ENCODE measurements at places on chromosomes 12 and 14.

DNA sequence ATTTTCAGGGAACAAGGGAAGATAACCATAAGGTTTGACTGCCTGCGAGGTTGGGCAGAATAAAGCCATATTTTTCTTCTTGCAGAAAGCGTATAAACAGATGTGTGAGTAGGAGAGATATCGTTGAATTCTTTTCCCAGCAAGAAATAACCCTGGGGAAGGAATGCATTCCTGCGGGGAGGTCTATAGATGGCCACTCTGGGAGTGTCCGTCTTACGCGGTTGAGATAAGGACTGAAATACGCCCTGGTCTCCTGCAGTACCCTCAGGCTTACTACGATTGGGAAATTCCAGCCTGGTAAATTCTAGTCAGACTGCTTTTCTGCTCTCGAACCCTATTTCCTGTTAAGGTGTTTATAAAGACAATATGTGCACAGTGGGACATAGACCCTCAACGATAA is 225.0 kb downstream of the LRIG3 start:
- no peak for DNase-seq

DNA sequence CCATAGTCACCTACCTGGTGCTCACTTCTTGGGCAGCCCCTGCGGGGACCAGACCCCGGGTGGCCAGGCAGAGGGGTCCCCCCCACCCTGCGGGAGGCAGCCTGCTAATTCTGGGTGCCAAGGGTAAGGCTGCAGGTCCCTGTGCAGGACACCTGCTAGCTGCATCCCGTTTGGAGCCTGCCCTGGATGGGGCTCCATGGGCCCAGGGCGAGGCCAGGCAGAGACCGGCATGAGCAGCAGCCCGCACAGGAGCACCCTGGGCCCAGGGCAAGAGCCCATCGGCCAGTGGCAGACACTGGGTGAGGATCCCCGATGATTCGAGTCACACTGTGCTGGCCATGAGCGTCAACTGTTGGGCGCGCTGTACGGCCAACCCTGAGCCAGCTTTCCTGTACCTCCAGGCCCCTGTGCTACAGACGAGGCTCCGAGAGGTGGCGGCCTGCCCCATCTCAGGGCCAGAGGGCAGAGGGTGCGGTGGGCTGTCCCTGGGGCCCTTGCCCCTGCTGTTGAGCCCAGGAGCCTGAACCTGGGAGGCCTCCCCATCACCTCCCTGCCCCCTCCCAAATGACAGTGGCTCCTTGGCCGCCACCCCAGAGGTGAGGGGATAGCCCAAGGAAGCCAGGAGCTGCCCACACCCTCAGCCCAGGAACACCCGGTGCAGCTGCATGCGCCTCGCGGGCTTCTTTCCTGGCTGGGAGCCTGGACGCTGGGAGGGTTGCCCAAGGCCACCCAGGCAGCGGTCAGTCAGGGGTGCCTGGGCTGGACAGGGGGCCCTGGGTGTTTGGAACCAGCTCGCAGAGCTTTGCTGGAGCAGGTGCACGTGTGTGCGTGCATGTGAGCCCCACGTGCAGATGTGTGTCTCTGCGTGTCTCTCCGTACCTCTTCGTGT is 47.7 kb downstream of the CYP46A1 start:
- no peak for DNase-seq

DNA sequence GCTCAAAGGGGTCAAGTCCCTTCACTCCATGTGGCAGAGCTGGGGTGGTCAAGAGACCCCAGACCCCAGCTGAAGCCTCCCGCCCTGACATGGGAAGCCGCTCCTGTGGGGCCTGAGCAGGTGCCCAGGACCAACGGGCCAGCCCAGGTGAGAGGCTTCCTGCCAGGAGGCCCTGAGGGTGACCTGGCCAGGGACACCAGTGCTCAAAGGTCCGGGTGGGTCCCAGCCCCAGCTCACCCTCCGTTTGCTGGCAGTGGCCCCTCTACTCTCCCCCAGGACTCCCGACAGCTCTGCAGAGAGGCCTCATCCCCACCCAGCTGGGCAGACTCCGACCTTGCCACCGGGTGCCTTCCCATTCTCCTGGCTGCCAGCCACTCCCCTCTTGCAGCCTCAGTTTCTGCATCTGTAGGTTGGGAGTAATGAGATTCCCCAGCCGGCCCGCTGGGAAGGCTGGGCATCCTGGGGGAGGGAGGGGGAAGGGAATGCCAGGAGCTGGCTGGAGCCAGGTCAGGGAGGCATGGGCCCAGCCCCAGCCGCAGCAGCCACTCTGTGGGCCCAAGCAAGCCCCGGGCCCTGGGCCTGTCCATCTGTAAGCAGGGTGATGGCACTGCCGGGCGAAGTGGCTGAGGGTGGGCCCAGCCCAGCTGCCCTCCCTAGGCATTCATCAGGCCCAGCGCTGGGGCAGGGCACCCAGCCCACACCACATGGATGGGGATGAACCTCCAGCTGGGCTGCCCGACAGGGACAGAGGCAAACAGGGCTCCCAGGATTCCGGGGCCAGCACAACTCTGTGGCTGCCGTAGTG is 10.3 kb upstream of the INF2 start:
- DNase-seq = no peak

GRCh38 chr12:19010726-19011125 is 118.8 kb upstream of the PLEKHA5 start:
- DNase-seq = no peak

GRCh38 chr14:79337761-79338160 is 873.5 kb downstream of the DIO2 start:
- no peak for DNase-seq

GRCh38 chr12:115960868-115961802 is 316.4 kb downstream of the MED13L start:
- no peak for DNase-seq

GRCh38 chr12:75558287-75558686 is 46.9 kb upstream of the KRR1 start:
- DNase-seq = no peak

DNA sequence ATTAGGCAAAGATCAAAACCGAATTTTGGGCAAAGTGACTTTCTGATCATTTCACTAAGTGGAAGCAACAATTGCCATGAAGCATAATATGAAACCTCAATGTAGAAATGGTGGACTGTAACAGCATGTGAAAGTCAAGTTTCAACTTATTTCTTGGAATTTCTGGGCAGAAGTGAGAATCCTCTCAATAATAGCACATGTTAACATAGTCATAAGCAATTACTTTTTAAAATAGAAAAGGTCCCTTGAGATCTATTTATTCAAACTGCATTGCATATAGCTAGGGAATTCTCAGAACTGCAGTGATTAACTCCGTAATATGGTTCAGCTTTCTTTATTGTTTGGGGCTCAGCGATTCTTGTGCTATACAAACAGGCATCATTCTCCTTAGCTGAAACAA is 136.7 kb upstream of the ATP2B1 start:
- no peak for DNase-seq

- DNase-seq = no peak
Measured at GRCh38 chr14:50037852-50038251, 78.5 kb downstream of the VCPKMT start.

DNA sequence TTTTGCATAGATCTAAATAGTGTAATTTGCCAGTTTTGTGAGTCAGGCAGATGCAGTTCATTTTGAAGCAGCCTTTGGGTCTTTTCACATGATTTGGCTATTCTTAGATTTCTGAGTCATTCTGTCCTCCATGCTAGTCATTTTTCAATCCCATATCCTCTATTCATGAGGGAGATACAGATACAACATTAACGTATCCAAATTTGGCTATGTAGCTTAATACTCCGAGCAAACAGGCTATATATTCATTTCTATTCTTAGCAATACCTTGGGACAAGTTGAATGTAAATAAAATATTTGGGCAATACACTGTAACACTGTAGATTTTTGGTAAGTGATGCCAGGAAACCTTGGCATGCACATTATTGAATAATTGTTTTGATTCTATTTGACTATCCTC is 270.7 kb upstream of the PDE3A start:
- no peak for DNase-seq

DNA sequence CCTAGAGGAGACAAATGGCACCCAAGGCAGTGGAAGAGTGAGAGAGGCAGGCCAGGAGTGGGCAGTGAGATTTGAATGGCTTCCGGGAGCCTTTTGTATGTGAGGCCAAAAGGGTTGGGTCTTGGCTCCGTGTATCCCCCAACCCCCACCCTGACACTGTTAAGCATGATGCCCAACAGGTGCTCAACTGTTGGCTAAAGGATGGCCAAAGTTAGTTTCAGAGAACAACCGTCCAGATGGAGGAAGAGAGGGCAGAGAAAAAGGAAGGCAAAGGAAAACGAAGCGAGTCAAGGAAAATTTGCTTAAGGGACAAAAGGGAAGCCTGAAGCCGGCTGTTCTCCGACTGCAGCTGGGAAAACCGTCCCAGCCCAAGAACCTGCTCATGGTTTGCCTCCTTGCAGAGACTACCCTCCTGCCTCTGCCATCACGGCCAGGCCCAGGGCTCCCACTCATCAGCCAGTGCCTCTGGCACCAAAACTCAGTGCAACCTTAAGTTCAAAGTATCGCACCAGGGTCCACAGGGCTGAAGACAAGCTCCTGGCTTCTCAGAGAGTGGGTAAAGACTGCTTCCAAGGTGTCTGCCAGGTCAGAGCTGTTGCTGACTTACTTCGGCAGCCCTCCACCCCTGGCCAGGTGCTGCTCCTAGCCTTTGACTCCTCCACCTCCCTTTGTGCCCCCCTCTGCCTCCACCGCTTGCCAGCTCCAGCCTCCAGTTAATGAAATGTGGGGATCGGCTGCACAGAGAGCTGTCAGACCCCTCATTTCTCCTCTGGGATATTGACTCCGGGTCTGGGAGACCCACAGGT is 4.2 kb upstream of the C1QL4 start:
- DNase-seq = no peak

- no peak for DNase-seq
Measured at GRCh38 chr14:70879448-70879847, 27.8 kb upstream of the PCNX1 start.

GRCh38 chr12:107379852-107380567 is 286.7 kb upstream of the CRY1 start:
- no peak for DNase-seq

GRCh38 chr14:93707475-93707874 is 80.8 kb downstream of the PRIMA1 start:
- DNase-seq = no peak

DNA sequence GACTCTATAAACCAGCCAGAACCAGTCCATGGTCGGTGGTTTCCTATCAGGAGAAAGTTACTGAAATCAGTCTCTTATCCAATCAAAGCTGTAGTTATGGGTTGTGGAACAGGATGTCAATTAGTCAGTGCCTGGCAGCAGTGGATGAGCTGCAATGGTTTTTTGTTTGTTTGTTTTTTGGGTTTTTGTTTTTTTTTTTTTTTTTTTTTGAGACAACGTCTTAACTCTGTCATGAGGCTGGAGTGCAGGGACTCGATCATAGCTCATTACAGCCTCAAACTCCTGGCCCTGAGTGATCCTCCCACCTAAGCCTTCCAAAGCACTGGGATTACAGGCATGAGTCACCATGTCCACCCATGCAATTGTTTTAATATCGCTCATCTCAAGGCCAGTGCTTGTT is 113.3 kb upstream of the CAND1 start:
- DNase-seq = no peak

GRCh38 chr12:103503546-103504480 is 8.0 kb upstream of the C12orf42 start:
- DNase-seq = peak; percentile 41

GRCh38 chr12:21576431-21576830 is 28.2 kb downstream of the GYS2 start:
- DNase-seq = no peak

DNA sequence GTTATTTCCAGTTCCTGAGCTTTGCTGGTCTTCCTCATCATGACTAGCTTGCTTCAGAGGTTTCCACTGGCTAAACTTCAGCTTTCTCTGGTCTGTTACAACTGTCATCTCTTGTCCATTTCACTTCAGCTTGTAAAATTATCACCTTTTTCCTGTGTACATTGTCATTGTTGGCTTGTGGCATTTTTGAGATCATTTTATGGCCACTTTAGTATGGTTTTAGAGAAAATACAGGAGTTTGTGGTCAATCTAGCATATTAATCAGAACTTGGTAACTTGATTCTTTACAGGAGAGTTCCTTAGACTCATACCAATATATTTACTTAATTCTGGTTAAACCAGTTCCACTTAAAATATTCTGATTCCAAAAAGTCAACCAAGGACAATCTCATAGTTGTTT is 235.9 kb upstream of the KITLG start:
- no peak for DNase-seq

DNA sequence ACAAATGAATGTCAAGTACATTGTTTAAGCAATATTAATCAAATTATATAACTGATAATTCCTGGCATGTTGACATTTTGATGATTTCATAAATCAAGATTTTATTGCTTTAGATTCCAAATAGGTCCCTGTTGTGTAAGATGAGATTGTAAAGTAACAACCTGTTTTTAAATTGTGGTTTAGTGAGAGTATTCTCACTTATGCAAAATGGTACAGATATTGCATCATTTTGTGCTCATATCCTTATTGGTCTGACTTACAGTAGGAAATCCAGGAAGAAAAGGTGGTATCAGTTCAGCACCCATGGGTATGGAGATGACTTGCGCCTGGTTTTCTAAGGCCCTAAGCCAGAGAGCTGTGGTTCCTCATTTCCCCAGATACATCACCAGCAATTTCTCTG is 165.5 kb downstream of the KIF21A start:
- no peak for DNase-seq

- DNase-seq = no peak
Measured at GRCh38 chr12:25793196-25793595, 165.3 kb upstream of the RASSF8 start.

- DNase-seq = no peak
Measured at GRCh38 chr12:84701041-84701440, 211.6 kb downstream of the SLC6A15 start.

DNA sequence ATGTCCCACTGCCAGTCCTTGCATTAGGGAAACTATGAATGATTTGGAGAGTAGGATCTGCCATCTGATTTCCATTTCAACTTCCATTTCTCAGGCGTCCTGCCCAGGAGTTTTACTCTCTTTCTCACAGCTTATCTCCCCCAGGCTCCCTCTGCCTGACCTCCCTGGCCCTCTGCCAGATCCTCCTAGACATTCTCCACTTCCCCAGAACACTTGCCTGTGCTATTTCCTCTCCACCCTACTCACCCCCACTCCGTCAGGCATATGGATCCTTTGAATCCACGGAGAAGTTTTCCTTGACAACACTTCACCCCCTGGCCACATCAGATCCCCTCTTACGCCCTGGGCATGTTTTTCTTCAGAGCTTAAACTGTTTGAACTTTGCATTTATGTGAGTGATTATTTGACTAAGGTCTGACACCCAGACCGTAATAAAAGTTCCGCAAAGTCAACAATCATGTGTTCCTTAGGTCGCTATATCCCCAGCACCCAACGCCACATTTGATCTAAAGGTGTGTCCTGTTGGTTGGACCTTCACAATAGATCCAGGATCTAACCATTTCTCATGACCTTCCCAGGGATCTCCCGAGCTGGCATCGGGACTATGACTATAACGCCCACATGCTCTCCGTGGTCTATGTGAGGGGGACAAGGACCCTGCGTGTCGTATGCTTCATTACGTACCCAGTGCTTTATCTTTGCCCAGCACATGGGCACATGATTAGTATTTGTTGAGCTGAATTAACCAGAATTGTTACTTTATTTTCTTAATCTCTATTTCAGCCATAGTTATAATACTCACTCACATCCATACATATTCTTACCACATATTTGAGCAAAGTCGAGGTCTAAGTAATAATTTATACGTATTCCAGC is 255.8 kb upstream of the FOXN3 start:
- peak; percentile 31 for DNase-seq

- DNase-seq = no peak
Measured at GRCh38 chr12:6377667-6377994, 2.3 kb upstream of the SCNN1A start.

Data from HuH-7 (cell line).